Foreskin keratinocyte (primary cell): ENCODE measurements at places on chromosomes 16 and 17. TPM values are rescaled to one million over a fixed set of nuclear protein-coding genes. Genes with fewer than 3 reads are reported as not detected.

The ZNF423 gene
- 0.01 TPM in 1 of 2 replicates, not detected in the other for polyA plus RNA-seq

The LAT gene
- polyA plus RNA-seq: 2.3 and 2.4 TPM in 2 replicates

The RGS11 gene
- polyA plus RNA-seq: 0.04 TPM in 1 of 2 replicates, not detected in the other

The SP6 gene
- 3.3 and 4.6 TPM in 2 replicates for polyA plus RNA-seq

The ENPP7 gene
- not detected in 2 replicates for polyA plus RNA-seq

The SULT1A2 gene
- polyA plus RNA-seq: 0.06 TPM in 2 replicates

The CACNG1 gene
- not detected in 2 replicates for polyA plus RNA-seq
